ENCODE measurements at places on chromosomes 1 and 21. TPM values are rescaled to one million over a fixed set of nuclear protein-coding genes. Genes with fewer than 3 reads are reported as not detected.

Gene GBP2
- 61.6 TPM for total RNA-seq

Gene ASTN1
- total RNA-seq: not detected

Gene LCE2C
- total RNA-seq: not detected

Gene ARHGEF10L
- total RNA-seq: 0.95 TPM

Gene CHRM3
- not detected for total RNA-seq

Gene PCP4L1
- total RNA-seq: not detected

Gene TAF5L
- total RNA-seq: 26.5 TPM

Gene ATP13A2
- 51.7 TPM for total RNA-seq

Gene AUNIP
- 5.8 TPM for total RNA-seq

Gene OR2G6
- total RNA-seq: not detected
